ENCODE measurements at places on chromosomes 6 and 20.

GRCh38 chr6:45521226-45521625 is 143.5 kb upstream of the SUPT3H start:
- DNase-seq, result no peak

- no peak for DNase-seq
Observed at GRCh38 chr20:20304942-20305341, 63.0 kb upstream of the INSM1 start.

- no peak for DNase-seq
Observed at GRCh38 chr6:129733290-129733689, 23.3 kb upstream of the ARHGAP18 start.

- DNase-seq, result no peak
Observed at GRCh38 chr6:146944809-146945208, 259.4 kb upstream of the STXBP5 start.

GRCh38 chr6:116136933-116137340 is 11.0 kb upstream of the COL10A1 start:
- no peak for DNase-seq

- DNase-seq, result no peak
Observed at GRCh38 chr20:19807191-19807945, 49.3 kb downstream of the RIN2 start.

- DNase-seq, result no peak
Observed at GRCh38 chr20:59630526-59630925, 26.2 kb downstream of the PHACTR3 start.

- DNase-seq, result no peak
Observed at GRCh38 chr20:15740046-15740775, 833.0 kb downstream of the KIF16B start.

DNA sequence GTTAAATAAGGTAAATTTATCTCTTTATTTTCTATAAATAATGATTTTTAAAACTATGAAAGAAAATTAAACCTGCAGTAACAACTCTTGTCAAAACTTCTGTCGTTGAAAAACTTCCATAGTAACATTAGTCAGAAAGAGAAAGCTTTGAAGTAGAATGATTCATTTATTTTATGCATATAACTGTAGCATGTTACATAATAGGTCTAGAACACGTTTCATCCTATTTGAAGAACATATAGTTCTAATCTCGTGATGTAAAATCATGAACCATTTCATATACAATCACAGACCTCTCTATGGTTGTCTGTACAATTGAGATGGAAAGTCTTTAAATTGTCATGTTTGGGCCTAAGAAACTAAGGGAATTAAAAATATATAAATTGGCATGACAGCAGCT is 61.3 kb upstream of the MYLIP start:
- DNase-seq, result no peak

DNA sequence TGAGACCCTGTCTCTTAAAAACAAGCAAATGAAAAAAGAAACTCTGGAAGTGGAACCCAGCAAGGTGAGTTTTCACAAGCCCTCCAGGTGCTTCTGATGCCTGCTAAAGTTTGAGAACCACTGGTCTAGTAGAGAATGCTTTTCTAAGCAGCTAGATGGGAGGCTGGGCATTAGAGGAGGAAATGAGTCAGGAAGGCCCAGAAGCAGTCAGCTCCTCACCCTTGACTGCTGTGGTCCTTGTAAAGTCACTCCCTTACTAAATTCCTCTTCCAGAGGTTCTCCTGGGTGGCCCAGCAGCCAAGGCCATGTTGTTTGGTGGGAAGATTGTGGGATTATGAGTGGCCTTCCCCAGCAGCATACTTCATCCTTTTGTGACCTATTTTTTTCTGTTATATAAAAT is 52.0 kb upstream of the FYN start:
- no peak for DNase-seq

- DNase-seq, result no peak
Observed at GRCh38 chr6:136962661-136963060, 40.6 kb downstream of the SLC35D3 start.

DNA sequence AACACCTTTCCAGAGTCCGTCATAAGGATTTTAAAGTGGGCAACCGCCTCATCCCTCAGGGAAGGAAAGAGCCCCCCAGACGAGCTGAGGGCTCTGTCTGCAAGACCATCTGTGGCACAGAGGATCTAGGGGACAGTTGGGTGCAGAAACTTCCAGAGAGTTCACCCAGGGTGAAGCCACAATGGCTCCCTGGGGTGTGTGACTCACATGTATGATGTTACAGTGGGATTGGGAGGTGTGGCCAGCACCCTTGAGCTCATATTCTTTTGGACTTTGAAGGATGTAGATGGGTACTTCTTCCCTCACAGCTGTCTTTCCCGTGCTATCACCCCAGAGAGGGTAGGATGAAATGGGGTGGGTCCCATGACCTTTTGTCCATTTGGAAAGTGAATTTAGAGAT is 95.5 kb downstream of the NCR2 start:
- no peak for DNase-seq

- DNase-seq, result no peak
Observed at GRCh38 chr6:46323966-46324622, 153.3 kb upstream of the ENPP5 start.

DNA sequence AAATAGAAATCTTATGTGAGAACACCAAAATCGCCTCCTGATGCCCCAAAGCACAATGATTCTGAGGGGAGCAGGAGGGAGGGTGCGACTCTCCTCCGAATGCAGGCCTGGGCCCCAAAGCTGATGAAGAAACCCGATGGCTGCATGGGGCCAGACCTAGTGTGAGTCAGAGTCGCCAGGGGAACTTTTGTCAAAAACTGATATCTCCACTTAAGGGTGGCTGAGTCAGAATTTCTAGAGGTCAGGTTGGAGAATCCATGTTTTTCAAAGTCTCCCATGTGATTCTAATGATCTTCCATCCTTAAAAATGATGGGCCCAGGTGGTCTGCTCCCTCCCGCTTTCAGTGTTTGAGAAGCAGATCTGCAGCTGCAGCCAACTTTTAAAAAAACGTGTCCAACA is 172.8 kb downstream of the BACH2 start:
- no peak for DNase-seq

DNA sequence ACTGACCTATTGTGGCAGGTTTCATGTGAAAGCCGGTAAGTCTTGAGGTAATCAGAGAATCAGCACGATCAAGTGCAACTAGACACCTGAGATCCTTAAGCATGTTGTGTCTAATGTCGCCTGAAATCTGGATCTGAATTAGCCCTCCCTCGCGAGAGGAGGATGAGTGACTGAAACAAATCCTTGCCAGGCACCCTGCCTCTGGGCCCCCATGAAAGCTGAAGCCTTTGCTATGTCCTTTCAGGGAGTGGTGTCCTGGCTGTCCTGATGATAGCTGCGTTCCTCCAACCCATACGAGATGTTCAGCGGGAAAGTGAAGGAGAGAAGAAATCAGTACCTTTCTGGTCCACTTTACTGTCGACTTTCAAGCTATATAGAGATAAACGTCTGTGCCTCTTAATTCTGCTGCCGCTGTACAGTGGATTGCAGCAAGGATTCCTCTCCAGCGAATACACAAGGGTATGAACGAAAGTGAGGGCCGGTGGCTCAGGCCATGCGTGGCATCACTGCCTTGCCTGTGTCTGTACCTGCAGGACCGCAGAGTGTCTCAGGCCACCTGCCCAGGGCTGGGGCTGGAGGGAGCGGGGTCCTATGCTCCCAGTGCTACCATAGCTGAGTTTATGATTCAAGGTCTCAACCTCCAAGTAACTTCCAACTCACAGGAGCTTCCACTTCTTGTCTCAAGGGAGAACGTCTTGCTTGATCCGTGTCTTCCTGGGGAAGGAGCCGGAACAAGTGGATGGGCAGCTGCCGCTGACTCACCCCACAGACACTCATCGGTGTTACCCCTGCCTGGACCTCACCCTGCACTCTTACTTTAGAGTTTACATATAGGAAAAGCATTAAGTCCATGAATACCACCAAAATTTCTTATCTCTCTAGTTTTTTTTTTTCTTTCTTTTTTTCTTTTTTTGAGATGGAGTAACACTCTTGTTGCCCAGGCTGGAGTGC is 12.8 kb downstream of the UNC93A start:
- no peak for DNase-seq

- no peak for DNase-seq
Observed at GRCh38 chr20:17810847-17811627, 111.3 kb downstream of the BANF2 start.

GRCh38 chr20:43710370-43711044 is 16.3 kb downstream of the GTSF1L start:
- no peak for DNase-seq

- DNase-seq, result no peak
Observed at GRCh38 chr6:161444464-161444863, 170.6 kb upstream of the AGPAT4 start.

DNA sequence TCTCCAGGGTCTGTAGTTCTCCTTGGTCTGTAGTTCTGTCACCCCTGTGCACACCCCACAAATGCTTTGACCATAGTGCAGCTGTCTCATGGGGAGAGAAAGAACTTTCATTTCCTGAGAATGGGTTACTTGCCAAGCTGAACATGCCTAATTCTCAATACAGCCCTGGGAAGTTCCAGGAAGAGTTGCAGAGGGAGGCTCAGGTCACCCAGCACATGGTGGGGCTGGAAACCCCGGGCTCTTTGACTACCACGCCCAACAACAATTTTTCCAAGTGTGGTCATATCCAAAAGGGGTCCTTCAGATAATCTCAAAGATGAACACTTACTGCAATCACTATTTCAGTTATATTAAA is 2.2 kb upstream of the PTPRA start:
- no peak for DNase-seq

DNA sequence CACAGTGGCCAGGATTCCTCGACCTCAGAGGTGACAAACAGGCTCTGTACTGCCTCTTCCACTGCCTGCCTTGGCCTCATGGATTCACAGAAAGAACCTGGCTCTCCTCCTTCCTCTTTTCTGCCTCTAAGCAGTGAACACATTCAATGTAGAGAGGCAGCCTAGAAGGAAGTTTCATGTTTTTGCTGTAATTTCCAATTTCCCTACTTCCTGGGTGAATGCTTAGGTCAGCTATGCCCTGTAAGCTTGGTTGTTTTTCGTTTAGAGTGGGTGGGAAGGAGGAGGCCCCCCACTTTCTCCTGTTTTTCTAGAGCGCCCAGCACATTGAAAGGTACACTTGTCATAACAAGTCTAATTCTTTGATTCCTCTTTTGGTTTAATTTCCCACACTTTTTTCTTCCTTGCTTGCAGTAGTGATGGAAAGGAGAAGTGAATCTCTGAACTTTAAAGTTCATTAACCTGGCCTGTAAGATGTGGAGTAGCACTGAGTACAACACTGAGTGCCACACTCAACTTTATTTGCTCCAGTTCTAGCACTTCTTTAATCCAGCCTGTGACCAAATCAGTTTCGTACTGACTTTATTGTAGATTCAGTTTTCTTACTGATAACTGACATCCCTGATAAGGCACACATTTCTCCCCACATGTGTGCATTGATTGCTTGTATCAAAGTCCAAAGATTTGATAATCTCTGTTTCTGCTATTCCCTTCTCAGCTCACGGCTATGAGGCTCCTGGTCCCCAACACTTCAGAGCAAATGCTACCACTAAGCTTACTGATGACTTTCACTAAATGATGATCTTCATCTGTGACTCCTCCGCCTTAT is 100.0 kb upstream of the MAN1A1 start:
- no peak for DNase-seq

GRCh38 chr6:27873021-27873940 is 38.9 kb downstream of the OR2B2 start:
- no peak for DNase-seq

GRCh38 chr6:65231616-65232015 is 475.4 kb downstream of the EYS start:
- DNase-seq, result no peak
